ENCODE measurements at places on chromosomes 1 and 21.

GRCh38 chr1:160607011-160607671 lies 27.8 kb upstream of the CD84 start:
- peak; percentile 89 for DNase-seq

DNA sequence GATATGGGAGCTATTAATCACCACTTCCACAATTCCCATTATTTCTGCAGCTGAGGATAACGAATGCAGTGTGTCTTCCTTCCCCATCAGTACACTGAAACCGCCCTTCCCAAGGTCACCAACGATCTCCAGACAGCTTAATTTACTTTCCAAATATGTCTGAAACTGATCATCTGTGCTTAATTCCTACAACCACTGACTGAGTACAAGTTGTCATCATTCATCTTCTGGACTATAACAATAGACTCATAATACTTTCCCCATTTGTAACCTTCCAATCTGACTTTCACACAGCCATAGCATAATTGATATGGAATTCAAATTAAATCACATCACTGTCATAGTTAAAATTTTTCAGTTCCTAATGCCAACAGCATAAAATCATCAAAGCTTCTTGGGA lies 17.4 kb downstream of the DNM3 start:
- no peak for DNase-seq

DNA sequence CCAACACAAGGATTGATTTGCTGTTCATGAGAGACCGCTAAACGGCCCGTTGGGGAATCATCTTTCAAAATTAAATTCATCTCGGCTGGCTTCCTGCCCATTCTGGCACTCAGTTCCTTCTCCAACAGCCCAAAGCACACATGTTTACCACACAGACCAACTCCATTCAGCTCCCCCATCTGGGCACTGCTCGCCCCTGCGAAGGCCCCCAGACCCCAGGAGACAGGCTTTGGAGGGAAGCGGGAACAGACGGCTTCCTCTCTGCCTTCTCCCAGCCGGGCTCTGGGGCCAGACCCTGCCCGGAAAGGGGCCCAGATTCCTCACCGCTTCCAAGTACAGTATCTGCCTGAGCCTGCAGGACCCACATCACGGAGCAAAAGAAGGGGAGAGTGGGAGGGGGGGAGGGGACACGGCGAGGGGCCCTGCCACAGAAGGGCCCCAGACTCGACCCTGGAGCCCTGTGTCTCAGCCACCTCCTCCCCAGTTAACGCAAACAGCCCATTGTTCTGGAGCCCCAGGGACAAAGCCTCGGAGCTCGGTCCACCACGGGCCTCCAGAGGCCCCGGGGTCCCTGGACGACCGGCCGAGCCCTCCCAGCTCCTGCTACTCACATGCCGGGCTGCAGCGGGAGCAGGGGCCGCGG lies 660 bp downstream of the MEGF6 start:
- no peak for DNase-seq

- no peak for DNase-seq
Observed at GRCh38 chr1:198462365-198463019, 78.0 kb downstream of the ATP6V1G3 start.

DNA sequence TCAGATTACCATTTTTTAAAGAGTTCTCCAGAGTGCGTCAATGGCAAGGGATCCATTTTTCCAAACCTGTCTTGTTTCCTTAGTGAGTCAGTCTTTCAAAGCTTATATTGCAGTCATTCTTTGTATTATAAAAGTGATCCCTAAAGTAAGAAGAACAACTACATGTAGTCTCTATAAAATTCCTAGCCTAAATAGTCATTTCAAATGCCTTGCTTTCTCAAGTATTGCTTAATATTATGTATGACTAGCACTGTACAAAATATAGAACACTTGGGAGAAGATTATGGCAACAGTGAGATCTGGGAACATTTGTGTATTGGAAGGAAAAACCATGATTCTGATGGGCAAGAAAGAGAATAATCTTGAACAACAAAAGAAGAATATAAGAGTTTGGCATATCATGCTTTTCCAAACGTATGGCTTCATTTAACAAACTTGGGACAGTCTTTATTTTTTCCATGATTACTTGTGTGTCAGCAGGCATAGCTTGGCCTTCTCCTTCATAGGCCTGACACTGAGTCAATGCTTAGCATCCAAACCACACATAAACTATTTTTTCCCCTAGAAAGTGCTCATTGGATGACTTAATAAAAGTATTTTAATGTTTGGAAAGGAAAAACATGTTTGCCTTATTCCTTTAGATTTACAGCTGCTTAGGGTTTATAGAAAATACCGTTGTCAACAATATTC lies 547.4 kb downstream of the LTN1 start:
- DNase-seq = no peak

GRCh38 chr1:2112280-2112701 lies 62.1 kb downstream of the PRKCZ start:
- peak; percentile 10 for DNase-seq

- DNase-seq = peak; percentile 66
Observed at GRCh38 chr1:46223472-46223943, 20.4 kb downstream of the LURAP1 start.

GRCh38 chr1:27101054-27101491 lies 53.9 kb downstream of the SLC9A1 start:
- DNase-seq = no peak

- no peak for DNase-seq
Observed at GRCh38 chr1:62682531-62682930, 5.7 kb downstream of the DOCK7 start.

DNA sequence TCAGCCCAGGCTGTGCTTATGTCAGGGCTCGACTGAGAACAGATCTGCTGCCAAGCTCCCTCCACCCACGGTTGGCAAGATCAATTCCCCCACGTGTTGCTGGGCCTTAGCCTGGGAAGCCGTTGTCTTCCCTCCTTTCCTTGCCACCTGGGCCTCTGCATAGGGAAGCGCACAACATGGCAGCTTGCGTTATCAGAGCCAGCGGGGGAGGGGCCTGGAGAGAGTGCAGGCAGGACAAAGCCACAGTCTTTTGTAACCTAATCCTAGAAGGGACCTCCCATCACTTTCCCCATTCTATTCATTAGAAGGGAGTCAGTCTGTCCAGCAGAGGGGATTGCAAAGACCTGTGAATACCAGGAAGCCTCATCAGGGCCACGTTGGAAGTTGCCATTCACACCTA lies 17.0 kb upstream of the IGSF21 start:
- no peak for DNase-seq

DNA sequence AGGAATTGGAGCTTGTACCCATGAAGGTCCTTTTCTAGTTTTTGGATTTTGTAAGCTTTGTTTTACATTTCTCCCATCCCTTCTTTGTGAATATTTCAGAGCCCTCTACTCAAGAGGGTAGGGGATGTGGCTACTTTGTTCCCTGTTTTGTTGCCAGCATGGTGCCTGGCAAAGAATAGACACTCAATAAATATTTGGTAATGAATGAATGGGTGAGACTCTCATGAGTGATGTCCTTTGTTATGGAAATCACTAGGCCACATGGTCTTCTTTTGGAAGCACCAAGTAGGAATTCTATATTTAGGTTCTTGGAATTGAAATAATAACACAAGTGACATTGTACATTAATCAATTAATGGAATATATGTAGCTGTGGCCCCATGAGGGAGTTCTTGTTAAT lies 26.8 kb upstream of the ATP5PO start:
- DNase-seq = no peak

DNA sequence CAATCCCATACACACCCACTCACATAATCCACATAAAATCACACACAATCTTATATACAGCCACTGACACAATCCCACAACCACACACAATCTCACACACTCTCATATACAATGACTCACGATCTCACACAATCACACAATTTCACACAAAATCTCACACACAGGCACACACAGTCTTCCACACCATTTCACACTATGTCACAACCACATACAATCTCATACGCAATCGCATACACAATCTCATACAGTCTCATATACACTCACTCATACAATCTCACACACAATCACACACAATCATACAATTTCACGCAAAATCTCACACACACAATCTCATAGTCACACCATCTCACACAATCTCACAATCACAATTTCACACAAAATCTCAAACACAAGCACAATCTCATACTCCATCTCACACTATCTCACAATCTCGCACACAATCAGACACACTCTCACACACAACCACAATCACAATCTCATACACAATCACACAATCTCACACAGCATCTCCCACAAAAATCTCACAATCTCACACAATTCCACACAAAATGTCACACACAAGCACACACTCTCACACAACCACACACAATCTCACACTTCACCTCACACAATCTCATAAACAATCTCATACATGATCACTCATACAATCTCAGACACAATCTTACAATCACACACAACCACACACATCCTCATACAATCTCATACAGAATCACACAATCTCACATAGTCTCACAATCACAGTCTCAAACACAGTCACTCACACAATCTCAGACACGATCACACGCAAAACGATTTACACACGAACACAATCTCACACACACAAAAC lies 18.5 kb downstream of the CASZ1 start:
- no peak for DNase-seq

DNA sequence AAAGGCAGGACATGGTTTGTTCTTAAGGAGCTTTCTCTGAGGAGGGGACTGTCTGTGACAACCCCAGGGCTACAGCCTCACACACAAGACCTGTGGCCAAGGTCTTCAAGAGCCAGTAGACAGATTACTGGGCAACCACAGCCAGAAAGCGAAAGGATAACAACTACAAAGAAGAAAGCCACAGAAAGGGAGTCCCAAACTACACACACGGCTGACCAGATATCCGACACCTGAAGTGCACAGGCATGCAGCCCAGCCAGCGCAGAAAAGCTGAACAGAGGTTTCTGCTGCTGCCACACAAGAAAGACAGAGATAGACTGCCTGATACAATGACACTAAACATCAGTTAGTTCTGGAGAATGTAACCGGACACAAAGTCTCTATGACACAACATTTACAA lies 21.4 kb upstream of the NADK start:
- no peak for DNase-seq

- no peak for DNase-seq
Observed at GRCh38 chr1:233723387-233723786, 109.5 kb downstream of the KCNK1 start.

- peak; percentile 13 for DNase-seq
Observed at GRCh38 chr1:89064632-89065031, 376 bp downstream of the GBP1 start.

GRCh38 chr1:236868625-236869467 lies 73.8 kb downstream of the MTR start:
- peak; percentile 52 for DNase-seq

DNA sequence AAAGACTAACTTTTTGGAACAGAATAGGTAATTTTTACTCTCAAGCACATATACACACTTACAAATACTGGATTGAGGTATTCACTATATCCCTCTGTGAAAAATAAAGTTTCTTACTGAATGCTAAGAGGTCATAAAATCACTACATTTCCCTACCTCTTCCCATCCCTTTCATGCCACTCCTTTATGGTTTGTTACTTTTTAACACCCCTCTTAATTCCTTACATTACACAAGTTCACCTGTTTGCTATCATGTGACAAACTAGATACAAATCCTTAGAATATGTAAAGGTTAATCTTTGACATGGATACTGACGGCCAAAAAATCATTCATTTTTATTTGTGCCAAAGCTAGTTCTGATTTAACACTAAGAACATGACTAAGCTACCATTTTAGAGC lies 6.8 kb upstream of the DCAF6 start:
- no peak for DNase-seq

GRCh38 chr1:115059316-115059715 lies 29.7 kb downstream of the TSHB start:
- no peak for DNase-seq

DNA sequence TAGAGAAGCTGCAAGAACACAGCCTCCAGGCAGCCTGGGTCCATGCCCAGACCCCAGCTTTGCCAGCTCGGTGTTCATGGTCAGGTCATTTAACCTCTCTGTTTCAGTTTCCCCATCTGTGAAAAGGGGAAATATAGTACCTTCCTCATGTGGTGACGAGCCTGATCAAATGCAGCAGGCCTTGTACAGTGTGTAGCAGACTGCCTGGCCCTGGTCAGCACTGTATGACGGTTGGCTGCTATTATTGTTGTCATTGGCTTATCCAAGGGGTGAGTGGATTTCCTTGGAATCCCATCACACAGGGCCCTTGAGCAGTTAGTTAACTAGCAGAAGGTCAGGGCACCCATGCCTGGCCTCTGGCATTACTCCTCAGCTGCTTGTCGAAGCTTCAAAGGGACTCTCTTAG lies 6.6 kb upstream of the TMEM51 start:
- no peak for DNase-seq

DNA sequence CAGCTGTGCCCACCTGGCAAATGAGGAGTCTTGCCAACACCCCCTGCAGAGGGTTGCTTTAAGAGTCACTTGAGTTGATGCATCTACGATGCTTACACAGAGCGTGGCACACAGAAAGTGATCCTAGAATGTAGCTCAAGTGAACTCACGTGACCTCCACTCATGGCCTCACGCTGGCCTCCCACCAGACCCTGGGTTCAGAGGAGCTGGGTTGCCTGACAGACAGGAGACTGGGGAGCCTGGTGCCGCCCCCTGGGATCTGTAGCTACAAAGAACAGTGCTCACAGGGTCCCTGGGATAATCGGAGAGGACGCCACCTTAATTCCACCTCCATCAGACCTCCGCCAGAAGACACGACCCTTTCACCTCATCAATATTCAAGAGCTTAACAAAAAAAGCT lies 81.4 kb upstream of the CASZ1 start:
- DNase-seq = no peak
